ENCODE measurements at places on chromosomes 13 and 19.

- DNase-seq: no peak
These were observed 135.2 kb downstream of the TSHZ3 start for GRCh38 chr19:31214086-31214485.

DNA sequence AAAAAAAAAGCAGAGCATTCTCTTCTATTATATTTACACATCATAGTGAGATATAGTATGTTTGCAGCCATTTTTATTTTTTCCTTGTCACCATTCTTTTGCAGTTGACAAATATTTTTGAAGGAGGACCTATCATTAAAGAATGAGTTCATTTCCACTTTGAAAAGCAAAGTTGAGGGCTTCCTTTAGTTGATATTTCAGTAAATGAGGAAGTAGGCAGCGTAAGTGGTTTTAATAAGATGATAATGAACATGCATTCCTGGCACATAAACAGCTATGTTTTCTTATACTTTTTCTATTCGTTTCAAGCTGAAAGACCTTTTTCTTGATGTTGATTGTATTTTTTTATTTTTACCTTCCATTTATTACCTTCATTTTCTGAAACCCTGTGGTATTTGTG, 66.2 kb downstream of the ZMYM2 start:
- DNase-seq: no peak

DNA sequence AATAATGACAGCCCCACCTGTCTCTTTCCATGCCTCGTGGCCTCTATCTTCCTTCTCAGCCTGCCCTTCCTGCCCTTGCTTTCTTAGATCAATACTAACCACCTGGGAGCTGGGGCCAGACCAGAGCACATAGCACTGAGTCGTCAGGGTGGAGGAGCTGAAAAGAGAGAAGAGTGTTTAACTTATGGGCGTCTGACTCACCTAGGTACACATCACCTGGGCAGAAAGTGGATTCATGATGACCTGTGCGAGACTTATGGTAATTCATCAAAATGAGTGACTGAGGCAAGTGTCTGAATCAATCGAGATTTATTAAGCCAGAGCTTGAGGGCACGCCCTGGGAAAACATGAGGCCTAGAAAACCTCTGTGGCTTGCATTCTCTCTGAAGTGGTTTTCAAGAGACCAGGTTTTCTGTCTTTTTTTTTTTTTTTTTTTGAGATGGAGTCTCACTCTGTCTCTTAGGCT, 19.2 kb downstream of the CEACAM6 start:
- no peak for DNase-seq

DNA sequence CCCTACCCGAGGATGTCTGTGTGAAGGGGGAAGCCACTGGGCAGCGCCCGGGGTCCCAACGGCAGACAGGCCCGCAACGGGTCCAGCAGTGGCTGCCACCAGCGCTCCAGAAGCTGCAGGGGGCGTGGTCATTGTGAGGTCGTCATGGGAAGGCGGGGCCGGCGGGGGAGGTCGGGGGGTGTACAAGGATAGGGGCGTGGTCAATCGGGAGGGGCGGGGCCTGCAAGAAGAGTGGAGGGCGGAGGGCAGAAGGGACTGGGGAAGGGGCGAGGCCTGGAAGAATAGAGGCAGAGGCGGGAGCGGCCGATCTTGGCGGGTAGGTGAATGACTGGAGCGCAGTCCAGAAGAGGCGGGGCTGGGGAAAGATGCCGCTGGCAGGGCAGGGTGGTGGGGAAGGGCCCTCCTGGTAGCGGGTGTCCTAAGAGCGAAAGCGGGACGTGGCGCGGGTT, 4.4 kb downstream of the FUZ start:
- peak; percentile 94 for DNase-seq

Data from left lung (tissue), 14 donors.